ENCODE measurements at places on chromosomes 16 and 17.

DNA sequence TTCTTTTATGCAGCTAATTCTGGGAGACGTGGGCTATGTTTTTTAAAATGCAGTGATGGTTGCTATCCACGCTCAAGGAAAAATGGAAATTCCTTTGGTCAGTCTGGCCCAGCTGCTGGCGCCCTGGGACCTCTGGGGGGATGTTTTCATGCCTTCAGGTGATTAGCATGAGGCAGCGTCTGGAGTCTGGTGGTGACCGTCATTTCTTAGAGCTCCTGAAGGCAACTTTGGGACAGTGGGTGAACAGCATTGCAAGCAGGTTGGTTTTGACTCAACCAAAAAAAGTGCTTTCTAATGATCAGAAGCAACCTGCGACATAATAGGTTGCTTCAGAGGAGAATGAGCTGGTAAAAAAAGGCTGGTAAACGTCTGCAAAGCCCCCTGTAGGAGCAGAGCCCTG is 82.3 kb downstream of the RPA1 start:
- H3K36me3 ChIP-seq = no peaks in the 10 kb centered on the region
- DNase-seq = no peak
- H3K27me3 ChIP-seq = peaks cover 56% of the 10 kb centered on the region
- H3K4me1 ChIP-seq = peaks cover 4% of the 10 kb centered on the region

DNA sequence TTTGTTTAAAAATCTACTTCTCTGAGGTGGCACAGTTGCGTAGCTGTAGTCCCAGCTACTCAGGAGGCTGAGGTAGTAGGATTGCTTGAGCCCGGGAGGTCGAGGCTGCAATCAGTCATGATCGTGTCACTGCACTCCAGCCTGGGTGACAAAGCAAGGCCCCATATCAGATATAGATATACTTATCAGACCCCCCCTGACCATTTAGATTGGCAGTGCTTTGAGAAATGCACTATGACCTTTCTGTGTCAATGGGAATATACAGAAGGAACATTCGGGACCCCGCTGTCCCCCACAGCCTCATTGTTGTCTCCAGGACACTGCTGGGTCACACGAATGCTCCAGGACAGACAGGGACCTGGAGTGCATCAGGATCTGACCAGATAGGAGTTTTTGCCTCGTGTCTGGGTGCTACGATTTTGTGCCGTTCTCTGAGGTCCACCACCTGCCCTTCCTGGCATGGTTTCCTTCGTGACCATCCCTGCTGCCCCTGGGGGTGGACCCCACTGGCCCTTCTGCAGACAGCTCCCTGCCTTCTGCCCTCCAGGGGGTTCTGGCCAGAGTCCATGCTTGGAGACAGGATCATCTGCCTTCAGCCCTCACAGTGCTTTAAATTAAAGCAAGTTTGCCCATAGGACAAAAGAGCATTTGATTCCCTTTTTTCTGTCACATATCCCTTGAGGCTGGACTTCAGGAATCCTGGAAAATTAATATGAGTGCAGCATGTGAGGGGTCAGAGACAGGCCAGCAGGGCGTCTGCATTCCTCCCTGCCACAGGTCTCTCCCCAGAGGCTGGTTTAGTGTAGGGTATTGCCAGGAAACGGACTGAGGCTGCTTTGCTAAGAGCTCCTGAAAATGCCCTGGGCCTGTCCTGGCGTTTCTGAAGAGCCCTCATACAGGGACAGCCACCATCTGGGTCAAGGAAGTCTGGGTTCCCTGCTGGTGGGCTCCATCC is 19.3 kb downstream of the PLD6 start:
- H3K4me3 ChIP-seq = no peak overlapping the region
- no peaks in the 10 kb centered on the region for H3K27me3 ChIP-seq
- H3K27ac ChIP-seq = peak overlapping the region; percentile 33
- peaks cover 58% of the 10 kb centered on the region for H3K36me3 ChIP-seq
- H3K4me1 ChIP-seq = peaks cover 18% of the 10 kb centered on the region

DNA sequence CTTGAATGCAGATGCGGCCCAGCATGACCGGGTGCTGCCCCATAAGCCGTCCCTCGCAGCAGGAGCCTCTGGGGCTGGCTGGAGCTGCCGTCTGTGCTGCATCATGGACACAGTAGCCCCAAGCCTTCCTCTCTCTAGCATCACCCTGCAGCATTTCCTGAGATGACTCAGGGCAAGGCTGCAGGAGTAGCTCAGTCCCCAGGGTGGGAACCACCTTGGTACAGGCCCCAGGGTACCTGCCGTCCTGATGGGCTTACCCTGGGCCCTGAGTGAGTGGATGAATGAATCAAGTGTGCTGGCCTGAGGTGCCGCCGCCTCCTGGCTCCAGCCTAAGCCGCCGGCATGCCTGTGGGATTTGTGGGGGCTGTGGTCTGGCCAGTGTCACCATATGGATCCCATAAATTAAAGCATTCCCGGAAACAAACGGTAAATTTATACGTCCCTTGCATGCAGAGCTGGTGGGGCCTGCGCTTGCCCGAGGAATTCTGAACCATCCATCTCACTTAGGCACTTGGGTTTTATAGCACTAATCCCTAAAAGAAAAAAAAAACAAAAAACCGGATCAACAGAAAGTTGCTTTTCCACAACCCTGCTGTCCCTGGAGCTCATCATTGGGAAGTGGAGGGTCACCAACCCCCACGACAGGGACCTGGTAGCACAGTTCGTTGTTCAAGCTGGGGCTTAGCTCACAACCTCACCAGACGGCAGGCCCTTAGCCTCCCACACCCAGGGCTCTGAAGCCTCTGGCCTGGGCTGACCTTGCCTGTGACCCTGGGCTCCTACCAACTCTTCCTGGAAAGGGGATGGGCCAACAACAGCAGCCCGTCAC is 242.6 kb upstream of the CIBAR2 start:
- H3K36me3 ChIP-seq = no peaks in the 10 kb centered on the region
- no peak overlapping the region for H3K4me3 ChIP-seq
- no peaks in the 10 kb centered on the region for H3K27me3 ChIP-seq
- peak overlapping the region; percentile 73 for H3K27ac ChIP-seq

DNA sequence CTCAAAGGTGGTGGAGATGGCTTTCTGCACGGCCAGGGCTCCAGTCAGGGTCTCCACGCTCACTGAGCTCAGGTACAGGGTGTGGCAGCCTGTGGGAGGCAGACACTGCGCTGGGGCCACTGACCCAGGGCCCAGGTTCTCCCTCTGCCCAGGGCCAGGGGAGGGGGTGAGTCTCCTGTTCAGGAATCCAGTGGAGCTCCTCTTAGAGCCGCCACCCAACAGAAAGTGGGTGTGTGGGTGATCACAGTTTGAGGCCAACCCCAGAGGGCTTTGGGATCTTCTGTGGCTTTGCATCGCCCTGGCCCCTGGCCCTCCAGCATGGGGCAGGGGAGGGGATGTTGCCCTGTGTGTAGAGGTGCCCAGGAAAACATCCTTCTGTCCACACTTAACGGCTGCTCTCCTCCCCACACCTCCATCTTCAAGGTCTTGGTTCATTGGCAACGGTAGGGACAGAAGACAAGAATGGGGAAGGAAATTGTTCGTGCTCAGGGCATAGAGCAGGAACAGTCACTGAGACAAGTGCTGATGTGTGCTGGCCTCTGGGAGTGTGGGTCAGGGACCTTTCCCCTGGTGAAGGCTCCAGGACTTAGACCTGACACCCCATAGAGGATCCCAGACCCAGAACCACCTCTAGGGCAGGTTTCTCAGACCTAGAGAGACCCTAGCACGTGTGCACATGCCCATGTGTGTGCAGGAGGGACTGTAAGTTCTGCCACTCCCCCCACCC is 21.5 kb downstream of the TNS4 start:
- no peaks in the 10 kb centered on the region for H3K36me3 ChIP-seq
- peak overlapping the region; percentile 17 for H3K27ac ChIP-seq
- no peak for DNase-seq

DNA sequence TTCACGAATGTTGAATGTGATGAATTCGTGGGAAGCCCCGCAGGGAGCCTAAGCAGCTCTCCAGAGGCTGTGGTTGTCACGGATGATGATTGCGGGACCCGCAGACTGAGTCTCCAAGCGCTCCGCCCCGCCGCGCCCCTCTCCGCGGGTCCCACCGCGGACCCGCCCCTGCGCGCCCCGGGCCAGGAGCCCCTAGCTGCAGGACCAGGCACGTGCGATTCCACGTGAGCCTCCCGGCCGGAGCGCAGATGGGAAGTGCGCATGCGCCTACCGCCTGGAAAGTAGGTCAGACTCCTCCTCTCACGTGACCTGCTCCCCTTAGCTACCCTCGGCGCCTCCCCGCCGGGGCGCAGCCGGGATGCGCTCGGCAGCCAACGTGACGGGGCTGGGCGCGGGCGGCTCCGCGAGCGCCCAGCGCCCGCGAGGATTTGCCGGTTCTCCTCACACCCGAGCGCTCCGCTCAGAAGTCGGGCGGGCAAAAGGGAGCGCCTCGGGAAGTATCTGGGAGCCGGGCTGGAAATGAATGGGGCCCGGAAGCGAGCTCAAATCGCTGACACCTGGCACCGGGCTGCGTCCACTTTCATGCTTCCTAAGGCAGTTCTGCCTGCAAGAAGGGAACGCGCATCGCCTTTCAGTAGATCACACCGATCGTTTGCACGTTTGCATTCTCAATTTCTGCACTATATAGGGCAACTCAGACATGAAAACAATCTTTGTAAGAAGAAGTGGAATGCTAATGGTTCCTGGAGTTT is 26.4 kb upstream of the HLF start:
- peak overlapping the region; percentile 82 for H3K27ac ChIP-seq
- H3K4me1 ChIP-seq = peaks cover 13% of the 10 kb centered on the region
- H3K36me3 ChIP-seq = no peaks in the 10 kb centered on the region

DNA sequence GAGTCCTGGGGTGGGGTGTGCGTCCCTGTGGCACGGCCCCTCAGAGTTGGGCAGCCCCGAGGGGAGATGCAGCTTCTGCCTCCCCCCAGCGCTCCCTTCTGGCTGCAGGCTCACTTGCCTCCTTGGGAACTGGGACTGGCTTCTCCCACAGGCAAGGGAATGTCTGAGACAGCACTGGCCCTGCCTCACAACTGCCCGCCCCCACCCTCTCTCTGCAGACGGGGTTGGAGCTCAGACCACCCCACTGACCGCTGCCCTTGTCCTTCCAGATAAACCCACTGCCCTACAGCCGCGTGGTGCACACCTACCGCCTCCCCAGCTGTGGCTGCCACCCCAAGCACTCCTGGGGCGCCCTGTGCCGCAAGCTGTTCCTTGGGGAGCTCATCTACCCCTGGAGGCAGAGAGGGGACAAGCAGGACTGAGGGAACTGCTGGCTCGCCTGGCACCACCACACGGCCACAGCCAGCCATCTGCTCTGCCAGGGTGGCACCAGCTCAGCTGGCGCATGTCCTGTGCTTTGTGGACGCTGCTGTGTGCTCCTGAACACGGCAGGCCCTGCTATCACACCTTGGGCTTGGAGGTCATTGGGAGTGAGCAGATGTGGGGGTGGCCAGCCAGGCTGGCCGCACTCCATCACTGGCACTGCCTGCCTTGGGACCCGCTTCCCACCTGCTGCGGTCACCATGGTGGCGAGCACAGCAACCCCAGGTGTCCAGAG is 7.1 kb upstream of the RAB40C start:
- H3K36me3 ChIP-seq = no peaks in the 10 kb centered on the region
- DNase-seq = no peak
- peaks cover 11% of the 10 kb centered on the region for H3K4me1 ChIP-seq
- no peak overlapping the region for H3K4me3 ChIP-seq
- H3K27me3 ChIP-seq = no peaks in the 10 kb centered on the region
- H3K27ac ChIP-seq = no peak overlapping the region

GRCh38 chr17:33463887-33464286 is 170.8 kb upstream of the ASIC2 start:
- no peak for DNase-seq
- no peaks in the 10 kb centered on the region for H3K36me3 ChIP-seq
- no peak overlapping the region for H3K4me3 ChIP-seq
- H3K27ac ChIP-seq = no peak overlapping the region
- H3K27me3 ChIP-seq = no peaks in the 10 kb centered on the region

DNA sequence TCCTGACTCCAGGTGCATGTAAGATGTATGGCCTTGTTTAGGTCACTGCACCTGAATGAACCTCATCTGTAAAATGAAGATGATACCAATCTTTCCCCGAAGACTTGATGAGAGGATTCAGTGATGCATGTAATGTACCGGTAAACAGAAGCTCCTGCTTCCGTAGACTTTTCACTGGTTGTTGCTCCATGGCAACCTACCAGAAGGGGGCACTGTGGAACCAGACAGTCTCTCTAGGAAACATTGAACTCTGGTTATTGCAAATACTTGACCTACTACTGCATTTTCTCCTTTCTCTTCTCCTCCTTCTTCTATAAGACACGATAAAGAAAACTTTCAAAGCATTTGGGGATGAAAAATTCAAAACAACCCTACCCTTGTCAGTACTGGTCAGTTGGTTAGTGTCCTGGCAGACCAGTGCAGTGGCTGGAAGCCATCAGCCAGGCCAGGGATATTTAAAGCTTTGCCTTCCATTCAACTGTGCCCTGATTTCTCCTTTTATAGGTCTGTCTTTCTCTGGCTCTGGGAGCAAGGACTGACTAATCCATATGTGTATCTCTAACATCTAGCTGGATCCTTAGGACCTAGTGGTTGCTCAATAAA is 667.4 kb upstream of the SALL1 start:
- no peaks in the 10 kb centered on the region for H3K27me3 ChIP-seq
- H3K36me3 ChIP-seq = no peaks in the 10 kb centered on the region
- no peak overlapping the region for H3K27ac ChIP-seq
- H3K4me3 ChIP-seq = no peak overlapping the region

DNA sequence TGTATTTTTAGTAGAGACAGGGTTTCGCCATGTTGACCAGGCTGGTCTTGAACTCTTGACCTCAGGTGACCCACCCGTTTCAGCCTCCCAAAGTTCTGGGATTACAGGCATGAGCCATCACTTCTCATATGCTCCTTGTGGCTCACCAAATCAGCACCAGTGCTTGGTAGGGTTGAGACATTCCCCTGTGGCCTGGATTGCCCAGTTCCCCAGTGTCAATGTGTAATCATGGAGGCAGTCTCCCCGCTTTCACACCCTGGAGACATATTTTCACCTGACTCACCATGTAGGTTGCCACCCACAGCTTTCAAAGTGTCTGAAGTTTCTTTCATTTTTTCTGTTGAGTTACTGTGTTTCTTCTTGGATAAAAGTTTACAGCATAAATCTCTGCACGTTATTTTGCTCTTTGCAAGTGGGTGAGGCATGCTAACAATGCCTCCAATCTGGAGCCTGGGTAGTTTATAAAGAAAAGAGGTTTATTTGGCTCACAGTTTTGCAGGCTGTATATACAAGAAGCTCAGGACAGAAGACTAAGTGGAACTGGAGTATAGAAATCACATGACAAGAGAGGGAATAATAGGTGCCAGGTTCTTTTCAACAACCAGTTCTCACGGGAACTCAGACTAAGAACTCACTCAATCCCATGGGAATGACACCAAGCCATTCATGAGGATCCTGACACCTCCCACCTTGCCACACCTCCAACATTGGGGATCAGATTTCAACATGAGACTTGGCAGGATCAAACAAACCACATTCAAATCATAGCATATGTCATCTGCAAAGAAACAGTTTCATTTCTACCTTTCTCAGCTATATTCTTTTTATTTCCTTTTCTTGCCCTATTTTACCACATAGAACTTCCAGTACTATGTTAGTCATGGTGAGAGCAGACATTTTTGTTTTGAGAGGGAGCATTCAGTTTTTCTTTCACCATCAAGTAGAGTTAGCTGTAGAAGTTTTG is 113.2 kb downstream of the PHKB start:
- no peaks in the 10 kb centered on the region for H3K27me3 ChIP-seq
- H3K27ac ChIP-seq = no peak overlapping the region
- no peak for DNase-seq
- no peaks in the 10 kb centered on the region for H3K36me3 ChIP-seq

GRCh38 chr17:55200904-55201303 is 63.9 kb upstream of the HLF start:
- DNase-seq = no peak
- H3K4me1 ChIP-seq = no peaks in the 10 kb centered on the region
- H3K4me3 ChIP-seq = no peak overlapping the region
- H3K27me3 ChIP-seq = no peaks in the 10 kb centered on the region

GRCh38 chr17:61335105-61335844 is 64.4 kb upstream of the TBX2 start:
- no peaks in the 10 kb centered on the region for H3K36me3 ChIP-seq
- DNase-seq = no peak
- H3K4me3 ChIP-seq = no peak overlapping the region
- H3K4me1 ChIP-seq = peaks cover 54% of the 10 kb centered on the region
- peak overlapping the region; percentile 53 for H3K27ac ChIP-seq
